ENCODE measurements at places on chromosomes 2 and 18.

GRCh38 chr18:9849407-9850283 lies 36.1 kb upstream of the TXNDC2 start:
- DNase-seq = no peak

GRCh38 chr2:189142893-189143759 lies 36.4 kb downstream of the COL5A2 start:
- peak; percentile 5 for DNase-seq

GRCh38 chr2:28565720-28566295 lies 69.9 kb downstream of the PLB1 start:
- no peak for DNase-seq

DNA sequence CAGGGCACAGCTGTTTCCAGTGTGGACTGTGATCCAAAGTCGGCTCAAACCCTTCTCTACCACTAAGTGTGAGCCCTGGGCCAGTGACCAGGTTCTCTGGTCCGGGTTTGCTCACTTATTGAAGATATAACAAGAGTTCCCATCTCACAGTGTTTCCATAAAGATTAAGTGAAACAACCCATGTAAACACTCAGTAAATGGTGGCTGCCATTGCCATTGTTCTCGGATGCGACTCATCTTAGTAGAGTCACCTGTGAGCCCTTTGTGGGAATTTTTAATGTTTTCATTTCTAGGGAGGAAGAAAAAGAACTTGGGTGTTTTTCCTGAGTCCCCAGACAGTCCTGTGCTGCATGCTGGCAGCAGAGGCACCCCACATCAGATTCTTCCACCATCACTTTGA lies 53.4 kb downstream of the TPGS2 start:
- DNase-seq = no peak

GRCh38 chr2:106041150-106041549 lies 153.0 kb downstream of the UXS1 start:
- no peak for DNase-seq

Measured in stimulated activated CD4-positive, alpha-beta T cell treated with anti-CD3 and anti-CD28 coated beads, TNF-alpha, amount 100 ng/mL, for 1 hour (primary cell).